ENCODE measurements at places on chromosomes 2 and 18.

- no peak for DNase-seq
Observed at GRCh38 chr2:102140377-102140776, 2.2 kb upstream of the IL1R1 start.

- DNase-seq = no peak
Observed at GRCh38 chr2:15048000-15048399, 415.5 kb downstream of the LRATD1 start.

GRCh38 chr18:49846718-49847470 lies 33.6 kb upstream of the ACAA2 start:
- no peak for DNase-seq

DNA sequence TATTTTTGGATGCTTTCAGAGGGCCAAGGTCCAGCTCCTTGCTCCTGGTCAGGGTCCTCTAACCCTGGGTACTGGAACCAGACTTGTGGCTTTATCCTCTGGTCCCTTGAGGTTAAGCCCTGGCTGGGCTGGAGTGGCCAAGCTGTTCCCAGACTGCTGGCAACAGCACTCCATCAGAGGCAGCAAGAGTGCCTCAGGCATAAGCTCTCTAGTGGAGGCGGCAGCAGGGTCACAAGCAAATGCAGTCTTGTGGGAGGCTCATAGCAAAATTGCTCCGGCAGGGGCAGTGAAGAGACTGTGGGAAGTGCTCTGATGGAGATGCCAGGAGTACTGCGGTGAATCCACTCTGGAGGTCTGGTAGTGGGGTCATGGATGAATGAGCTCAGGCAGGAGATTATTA lies 128.9 kb upstream of the OTOS start:
- DNase-seq = no peak

- DNase-seq = no peak
Observed at GRCh38 chr2:151919786-151920185, 91.6 kb upstream of the ARL5A start.

DNA sequence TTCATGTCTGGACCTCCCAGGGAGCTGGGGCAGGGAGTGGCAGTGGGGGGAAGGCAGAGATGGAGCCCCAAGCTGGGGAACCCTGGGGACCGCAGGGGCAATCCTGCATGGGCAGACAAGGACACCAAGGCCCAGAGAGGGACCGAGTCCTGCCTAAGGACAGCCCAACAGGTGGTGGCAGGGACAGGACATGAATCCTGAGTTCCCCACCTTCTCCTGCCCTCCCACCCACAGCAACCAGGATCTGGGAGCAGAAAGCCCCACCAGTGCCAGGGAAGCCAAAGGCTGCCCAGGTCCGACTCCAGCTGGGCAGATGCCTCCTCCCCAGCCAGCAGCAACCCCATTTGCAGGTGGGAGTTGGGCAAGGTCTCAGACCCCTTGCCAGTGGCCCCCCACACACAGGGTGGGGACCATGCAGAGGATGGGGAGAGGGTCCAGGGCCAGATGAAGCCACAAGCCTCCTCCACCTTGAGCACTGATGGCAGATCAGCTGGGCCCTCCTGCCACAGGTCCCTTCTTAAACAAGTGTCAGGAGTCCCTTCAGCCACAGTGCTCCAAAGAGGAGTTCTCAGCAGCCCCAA lies 6.3 kb downstream of the ADRA2B start:
- no peak for DNase-seq

All from tongue (tissue), 3 donors.